Endothelial cell of coronary artery (primary cell): ENCODE measurements at places on chromosomes 5 and 9. TPM values are rescaled to one million over a fixed set of nuclear protein-coding genes. Genes with fewer than 3 reads are reported as not detected.

Gene FRRS1L
- total RNA-seq: 0.28 TPM in 1 of 2 replicates, not detected in the other

Gene SPATA31D4
- total RNA-seq: not detected in 2 replicates

Gene SOHLH1
- 0.09 TPM in 1 of 2 replicates, not detected in the other for total RNA-seq

Gene NDST1
- 39.4 and 62.3 TPM in 2 replicates for total RNA-seq

Gene CATSPER3
- 0.09 and 0.19 TPM in 2 replicates for total RNA-seq

Gene IL5
- not detected in 2 replicates for total RNA-seq

Gene PCDHGC5
- 0.45 and 0.94 TPM in 2 replicates for total RNA-seq

Gene COL15A1
- total RNA-seq: under 0.01 TPM in 1 of 2 replicates, not detected in the other

Gene LCN1
- total RNA-seq: 0.66 TPM in 1 of 2 replicates, not detected in the other

Gene HAND1
- not detected in 2 replicates for total RNA-seq

Gene WHRN
- under 0.01 and 0.19 TPM in 2 replicates for total RNA-seq

Gene PCDHGB6
- 1.7 and 2.7 TPM in 2 replicates for total RNA-seq

Gene PCDHB11
- 0.38 and 0.99 TPM in 2 replicates for total RNA-seq

Gene FAM219A
- total RNA-seq: 12.2 and 16.9 TPM in 2 replicates

Gene ARHGEF39
- total RNA-seq: 0.38 and 0.81 TPM in 2 replicates

Gene PCDHAC2
- total RNA-seq: 0.09 and 2.4 TPM in 2 replicates
